Omental fat pad (tissue), 4 donors: ENCODE measurements at places on chromosomes 16 and 17.

GRCh38 chr17:51430591-51430990 is 170.2 kb downstream of the UTP18 start:
- no peak for DNase-seq

DNA sequence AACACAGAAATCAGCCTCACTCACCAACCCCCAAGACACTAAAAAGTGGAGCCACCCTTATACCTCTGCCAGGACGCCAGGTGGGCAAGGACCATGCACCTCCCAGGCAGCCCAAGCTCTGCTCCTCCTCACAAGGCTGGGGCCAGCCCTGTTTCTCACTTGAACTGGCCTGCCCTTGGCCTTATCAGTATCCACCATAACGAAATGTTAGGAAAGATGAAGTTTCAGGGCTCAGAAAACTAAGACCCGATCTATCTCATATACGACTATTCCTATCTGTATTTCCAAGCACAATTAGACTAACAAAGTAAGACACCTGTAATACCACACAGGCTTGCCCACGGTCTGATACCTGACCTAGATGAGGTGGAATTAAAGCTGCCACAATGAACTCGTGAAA is 6.9 kb downstream of the FBXO31 start:
- no peak for DNase-seq

- DNase-seq, result peak; percentile 82
Observed at GRCh38 chr17:49496183-49496866, 1.2 kb downstream of the NGFR start.

DNA sequence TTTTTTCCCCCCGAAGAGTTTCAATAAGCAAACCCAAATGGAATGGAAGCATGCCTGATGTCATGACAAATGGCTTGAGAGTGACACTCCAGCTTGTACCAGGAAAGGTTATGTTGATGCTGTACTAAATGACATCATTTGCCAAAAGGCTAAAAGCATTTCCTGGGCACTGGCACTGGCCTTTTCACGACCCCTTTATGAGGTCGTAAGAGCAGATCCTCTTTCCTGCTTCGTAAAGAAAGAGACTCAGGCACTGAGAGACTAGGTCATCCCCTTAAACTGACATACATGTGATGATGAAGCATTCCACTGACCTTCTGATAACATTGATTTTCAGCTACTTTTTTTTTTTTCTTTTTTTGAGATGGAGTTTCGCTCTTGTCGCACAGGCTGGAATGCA is 30.5 kb downstream of the CEP295NL start:
- DNase-seq, result no peak
